ENCODE measurements at places on chromosomes 3 and 15. TPM values are rescaled to one million over a fixed set of nuclear protein-coding genes. Genes with fewer than 3 reads are reported as not detected.

The CD86 gene
- total RNA-seq: not detected

The C2CD4A gene
- total RNA-seq: 11.9 TPM

The FANCD2OS gene
- total RNA-seq: not detected

The IL17RC gene
- total RNA-seq: 2.9 TPM

The SEMA3B gene
- total RNA-seq: 2.8 TPM

The IL5RA gene
- total RNA-seq: 0.54 TPM

The SAMMSON gene
- 0.68 TPM for total RNA-seq

The MASP1 gene
- 4.4 TPM for total RNA-seq

GRCh38 chr15:90681480-90681879, 35.7 kb upstream of the BLM start:
- ATAC-seq: no peak

DNA sequence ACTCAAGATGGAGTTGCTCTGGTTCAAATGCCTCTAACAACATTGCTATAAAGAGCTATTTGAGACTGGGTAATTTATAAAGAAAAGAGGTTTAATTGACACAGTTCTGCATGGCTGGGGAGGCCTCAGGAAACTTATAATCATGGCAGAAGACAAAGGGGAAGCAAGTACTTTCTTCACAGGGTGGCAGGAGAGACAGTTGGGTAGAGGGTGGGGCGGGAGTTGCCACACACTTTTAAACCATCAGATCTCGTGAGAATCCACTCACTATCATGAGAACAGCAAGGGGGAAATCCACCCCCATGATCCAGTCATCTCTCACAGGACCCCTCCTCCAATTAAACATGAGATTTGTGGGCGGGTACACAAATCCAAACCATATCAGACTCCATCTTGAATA, 30.7 kb downstream of the MAP2K5 start:
- no peak for ATAC-seq

GRCh38 chr3:16441371-16441875, 72.1 kb downstream of the RFTN1 start:
- ATAC-seq: no peak

DNA sequence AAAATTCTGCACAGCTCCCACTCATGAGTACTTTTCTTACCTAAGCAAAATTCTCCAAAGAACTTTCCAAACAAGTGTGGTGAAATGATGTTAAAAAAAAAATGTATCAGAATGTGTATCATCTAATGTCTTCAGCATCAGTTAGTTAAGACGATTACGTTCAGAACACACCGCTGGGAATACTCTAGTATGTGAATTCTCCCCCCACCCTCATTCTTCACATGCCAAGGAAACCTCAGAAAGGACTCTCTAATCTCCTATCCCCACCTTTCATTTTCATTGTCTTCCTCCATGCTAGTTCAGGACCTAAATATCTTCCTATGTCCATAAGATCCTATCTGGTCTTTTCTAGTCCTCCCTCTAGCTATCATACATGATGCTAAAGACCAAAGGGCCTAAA, 457.4 kb downstream of the SHQ1 start:
- no peak for ATAC-seq

DNA sequence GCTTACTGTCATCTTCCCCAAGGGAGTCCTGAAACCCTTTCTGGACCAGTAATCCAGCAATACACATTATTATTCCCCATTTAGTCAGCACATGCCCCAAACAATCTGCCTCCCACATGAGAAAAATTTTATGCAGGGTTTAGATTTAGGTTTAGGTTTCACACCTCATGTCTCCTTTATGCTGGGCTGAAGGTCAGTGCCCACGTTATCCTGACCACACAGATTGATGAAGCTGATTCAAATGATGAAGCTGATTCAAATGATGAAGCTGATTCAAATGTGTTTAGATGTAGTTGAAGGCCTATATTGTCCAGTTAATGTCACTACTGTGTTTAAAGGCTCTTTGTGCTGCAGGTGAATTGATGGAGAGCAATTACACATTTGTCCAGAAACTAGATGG, 18.1 kb upstream of the ZBED2 start:
- no peak for ATAC-seq

DNA sequence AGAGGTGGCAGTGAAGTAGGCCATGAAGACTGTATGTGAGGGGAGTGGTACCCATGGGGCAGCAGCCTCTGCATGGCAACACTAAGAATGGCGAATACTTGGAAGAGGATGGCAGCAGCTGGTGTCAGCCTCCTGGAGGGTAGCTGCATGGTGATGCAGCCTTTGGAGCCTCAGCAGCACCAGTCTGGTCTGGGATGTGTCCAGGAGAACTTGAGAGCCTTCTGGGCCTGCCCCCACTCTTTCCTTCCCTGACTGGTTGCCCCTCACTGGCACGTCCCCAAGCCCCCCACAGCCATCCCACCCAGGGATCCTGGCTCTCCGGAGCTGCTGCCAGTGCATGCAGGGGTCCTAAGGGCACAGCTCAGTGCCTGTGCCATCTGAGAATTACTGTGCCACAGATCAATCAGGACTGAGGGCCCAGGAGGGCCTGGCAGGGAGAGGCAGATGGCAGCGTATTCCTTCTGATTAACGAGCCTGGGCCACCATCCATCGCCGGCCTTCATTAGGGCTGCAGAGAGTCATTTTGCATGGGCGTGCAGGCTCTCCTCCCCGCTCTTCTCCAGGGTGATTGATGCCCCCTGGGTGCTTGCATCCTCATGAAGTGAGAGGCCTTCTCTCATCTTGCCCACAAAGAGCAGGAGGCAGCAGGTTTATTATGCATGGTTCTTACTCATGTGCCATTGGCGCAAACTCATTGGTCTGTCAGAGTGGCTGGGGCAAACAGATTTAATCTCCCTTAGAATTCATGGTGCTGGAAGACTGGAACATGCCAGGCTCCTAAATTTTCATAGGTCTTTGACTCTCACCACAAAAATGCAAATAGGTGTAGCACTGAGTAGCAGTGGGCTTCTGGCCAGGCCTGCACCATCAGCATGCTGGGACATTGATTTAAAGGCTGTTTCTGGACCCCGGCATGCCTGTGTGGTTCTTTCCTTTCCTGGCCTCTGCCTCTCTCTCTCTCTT, 116.8 kb downstream of the EPHB1 start:
- ATAC-seq: peak; percentile 87

- no peak for ATAC-seq
Measured at GRCh38 chr15:56653787-56654186, 79.5 kb downstream of the ZNF280D start.

DNA sequence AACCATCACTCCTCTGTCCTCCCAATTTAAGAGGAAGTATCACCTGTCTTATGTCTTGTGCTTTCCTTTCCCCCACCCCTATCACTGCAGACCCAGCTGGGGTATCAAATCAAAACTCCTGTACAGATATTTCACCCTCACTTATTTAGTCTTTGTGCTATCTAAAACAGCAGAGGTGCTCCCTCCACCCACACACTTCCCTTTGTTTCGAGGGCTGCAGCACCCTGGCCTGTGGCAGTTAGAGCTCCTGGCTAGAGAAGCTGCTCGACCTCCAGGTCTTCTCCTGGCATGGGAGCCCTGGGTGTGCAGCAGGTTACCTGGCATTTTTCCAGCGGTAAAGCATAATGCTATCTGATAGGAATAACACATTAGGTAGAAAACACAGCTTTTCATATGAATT, 181.4 kb upstream of the BCL6 start:
- ATAC-seq: no peak

DNA sequence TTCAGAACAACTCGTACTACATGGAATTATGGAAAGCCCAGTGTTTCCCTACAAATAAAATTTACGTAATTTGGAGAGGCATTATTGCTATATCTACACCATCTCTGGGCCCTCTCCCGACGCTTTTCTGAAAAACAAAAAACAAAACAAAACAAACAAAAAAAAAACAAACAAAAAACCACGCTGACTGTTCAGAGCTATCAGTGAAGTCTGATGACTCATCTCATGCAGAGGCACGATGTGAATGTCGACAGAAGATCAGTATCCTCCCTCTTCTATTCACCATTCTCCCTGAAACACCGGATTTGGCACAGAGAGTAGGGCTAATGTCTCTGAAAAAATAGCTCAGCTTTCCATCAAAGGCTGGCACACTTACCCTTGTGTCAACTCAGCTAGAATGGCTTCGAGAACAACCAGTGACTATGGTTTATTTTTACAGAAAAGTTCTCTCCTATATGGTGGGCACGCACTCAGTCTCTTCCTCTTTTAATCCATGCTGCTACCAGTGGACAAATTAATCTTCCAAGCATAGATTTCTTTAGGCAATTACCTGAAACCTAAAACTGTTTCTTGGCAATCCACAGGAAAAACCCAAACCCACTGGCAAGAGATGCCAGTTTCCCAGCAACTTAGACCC, 1.5 kb downstream of the CRBN start:
- ATAC-seq: no peak

DNA sequence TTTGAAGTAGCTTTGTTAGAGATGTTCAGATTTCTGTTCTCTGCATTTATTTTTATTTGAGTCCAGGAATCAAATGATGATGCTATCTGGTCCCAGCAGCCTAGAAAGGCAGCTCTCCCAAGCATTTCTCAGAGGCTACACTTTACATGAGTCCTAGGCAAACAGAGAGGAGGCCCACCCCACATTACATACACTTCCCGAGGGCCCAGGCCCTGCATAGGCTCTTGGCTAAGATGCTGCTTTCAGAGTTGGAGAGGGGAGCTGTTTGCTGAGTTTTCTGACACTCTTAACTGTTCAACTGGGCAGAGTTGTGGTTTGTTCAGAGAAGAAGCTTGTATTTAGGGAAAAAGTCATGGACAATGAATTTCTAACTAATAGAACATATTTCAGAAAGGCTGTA, 117.9 kb upstream of the RGMA start:
- no peak for ATAC-seq

DNA sequence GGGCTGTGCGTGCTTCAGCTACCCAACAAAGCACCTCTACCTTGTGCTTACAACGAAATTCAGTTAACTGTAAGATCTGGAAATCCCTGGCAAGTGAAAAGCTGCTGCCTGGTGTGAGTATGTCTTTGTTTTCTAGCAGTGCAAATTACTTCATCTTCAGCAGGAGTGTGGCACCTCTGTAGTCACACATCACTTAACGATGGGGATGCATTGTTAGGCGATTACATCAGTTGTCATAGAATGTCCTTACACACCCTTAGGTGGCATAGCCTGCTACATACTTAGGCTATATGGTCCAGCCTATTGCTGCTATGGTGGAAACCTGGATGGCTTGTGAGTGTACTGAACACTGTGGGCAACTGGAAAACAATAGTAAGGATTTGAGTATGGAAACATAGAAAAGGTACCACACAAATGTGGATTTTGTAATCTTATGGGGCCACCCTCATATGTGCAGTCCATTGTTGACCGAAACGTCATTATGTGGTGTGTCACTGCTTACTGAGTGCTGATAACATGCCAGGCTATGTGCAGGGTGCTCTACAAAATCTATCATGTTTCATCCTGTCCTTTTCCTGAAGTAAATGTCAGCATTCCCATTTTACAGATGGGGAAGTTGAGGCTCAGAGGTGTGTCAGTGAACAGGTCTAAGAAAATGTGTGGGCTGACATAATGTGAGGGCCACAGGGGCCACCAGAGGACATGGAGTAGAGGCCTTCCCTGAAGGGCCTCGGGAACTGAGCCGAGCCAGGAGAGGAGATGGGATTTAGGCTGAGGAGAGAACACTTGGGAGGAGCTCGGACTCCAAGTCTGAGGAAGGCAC, 173.5 kb downstream of the VGLL4 start:
- no peak for ATAC-seq

- no peak for ATAC-seq
Measured at GRCh38 chr15:40443846-40444245, 3.1 kb downstream of the BAHD1 start.

DNA sequence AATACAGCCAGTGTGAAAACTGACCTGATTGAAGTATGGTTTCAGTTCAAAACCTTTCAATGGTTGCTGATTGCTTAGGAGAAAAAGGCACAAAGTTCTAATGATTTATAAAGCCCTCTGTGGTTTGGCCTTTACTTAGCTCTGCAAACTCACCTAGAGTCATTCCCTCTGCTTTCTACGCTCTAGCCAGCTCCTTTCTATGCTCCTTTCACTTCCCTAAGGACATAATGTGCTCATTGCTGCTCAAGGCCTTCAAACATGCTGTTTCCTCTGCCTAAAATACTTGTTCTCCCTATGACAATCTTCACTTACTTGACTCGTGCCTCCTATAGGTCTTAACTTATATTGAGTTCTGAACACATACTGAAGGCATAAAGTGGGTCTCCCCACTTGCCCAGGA, 19.0 kb downstream of the RPL39L start:
- ATAC-seq: no peak

GRCh38 chr3:95522449-95522848, 1291.9 kb upstream of the EPHA6 start:
- ATAC-seq: no peak

DNA sequence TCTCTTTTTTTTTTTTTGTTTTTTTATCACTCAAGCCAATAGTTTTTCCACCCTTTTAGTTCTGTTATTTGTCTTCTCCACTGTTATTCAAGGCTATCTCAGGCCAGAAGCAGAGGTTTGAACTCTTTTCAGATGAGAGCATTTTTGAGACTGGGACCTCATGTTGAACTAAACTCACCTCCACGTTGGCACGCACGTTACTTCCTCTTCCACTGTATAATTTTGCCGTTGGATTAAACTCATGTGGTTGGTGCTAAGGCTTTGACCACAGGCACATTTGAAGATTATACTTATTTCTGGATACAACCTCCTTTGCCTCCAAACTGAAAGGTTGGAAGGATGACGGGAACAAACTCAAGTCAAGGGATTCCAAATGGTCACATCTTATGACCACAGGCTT, 501.3 kb upstream of the TPRG1 start:
- no peak for ATAC-seq

- no peak for ATAC-seq
Measured at GRCh38 chr3:159819676-159820075, 169.0 kb upstream of the IL12A start.

- no peak for ATAC-seq
Measured at GRCh38 chr3:129288446-129288845, 9.8 kb downstream of the HMCES start.

DNA sequence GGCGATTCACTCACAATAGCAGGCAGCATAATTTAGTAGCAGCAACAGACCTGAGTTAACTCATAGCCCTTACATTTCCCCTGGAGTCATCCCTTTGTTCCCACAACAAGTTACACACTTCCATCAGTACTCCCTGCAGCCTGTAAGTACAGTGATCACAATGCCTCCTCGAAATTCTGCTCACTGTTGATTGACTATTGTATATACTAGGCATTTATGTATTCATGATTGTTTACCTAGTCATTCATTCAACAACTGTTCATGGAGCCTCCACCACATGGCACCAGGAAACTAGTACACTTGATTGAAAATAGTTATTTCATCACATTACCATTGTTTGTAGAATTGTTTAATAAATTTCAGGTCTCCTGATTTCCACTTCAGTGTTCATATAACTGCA, 71.4 kb upstream of the P3H2 start:
- no peak for ATAC-seq

GRCh38 chr3:116135457-116136085, 309.7 kb downstream of the LSAMP start:
- peak; percentile 89 for ATAC-seq
